ENCODE measurements at places on chromosomes 7 and 10.

- DNase-seq, result no peak
Measured at GRCh38 chr7:10912077-10912476, 61.6 kb upstream of the PHF14 start.

GRCh38 chr10:94066411-94066810 lies 72.7 kb downstream of the PLCE1 start:
- DNase-seq, result peak; percentile 36

DNA sequence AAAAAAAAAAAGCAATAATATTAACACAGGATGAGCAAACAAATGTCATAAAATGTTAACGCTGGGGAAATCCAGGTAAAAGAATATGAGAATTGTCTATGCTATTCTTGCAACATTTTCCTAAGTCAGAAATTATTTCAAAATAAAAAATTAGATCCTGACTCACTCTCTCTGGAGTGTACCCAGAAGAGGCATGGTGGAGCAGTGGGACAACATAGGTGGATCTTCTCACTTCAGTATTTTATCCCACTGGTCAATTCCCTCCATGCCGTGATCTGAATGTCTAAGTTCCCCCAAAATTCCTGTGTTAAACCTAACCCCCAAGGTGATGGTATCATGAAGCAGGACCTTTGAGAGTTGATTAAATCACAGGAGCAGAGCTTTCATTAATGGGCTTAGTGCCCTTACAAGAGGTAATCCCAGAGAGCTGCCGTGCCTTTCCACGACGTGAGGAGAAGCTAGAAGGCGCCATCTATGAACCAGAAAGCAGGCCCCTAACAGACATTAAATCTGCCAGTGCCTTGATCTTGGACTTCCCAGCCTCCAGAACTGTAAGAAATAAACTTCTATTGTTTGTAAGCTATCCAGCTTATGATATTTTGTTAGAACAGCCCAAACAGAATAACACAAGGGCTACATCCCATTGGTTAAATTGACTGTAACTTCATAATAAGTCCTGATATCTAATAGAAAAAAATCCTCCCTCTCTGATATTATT lies 35.2 kb downstream of the USP6NL start:
- DNase-seq, result no peak

DNA sequence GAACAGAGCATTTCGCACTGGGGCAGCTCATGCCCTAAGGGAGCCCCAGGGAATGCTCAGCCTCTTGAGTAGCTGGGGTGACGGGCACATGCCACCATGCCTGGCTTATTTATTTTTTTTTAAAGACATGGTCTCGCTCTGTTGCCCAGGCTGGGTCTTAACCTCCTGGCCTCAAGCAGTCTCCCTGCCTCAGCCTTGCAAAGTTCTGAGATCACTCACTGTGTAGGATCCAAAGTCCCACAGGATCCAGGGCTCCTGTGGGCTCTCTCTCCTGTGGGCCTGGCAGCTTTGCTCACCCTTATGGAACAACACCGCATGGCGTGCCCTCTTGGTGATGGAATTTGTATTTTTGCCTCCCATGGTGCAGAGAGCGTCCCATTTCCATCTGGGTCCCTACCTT lies 34.0 kb downstream of the TMEM120A start:
- no peak for DNase-seq

- peak; percentile 73 for DNase-seq
Measured at GRCh38 chr10:97498841-97499560, at the start of gene UBTD1. Gene UBTD1, plus strand, starts transcription at chr10:97498924. Its CDS starts 280 bp downstream, at chr10:97499204.
